ENCODE measurements at places on chromosomes 3 and 15. TPM values are rescaled to one million over a fixed set of nuclear protein-coding genes. Genes with fewer than 3 reads are reported as not detected.

DNA sequence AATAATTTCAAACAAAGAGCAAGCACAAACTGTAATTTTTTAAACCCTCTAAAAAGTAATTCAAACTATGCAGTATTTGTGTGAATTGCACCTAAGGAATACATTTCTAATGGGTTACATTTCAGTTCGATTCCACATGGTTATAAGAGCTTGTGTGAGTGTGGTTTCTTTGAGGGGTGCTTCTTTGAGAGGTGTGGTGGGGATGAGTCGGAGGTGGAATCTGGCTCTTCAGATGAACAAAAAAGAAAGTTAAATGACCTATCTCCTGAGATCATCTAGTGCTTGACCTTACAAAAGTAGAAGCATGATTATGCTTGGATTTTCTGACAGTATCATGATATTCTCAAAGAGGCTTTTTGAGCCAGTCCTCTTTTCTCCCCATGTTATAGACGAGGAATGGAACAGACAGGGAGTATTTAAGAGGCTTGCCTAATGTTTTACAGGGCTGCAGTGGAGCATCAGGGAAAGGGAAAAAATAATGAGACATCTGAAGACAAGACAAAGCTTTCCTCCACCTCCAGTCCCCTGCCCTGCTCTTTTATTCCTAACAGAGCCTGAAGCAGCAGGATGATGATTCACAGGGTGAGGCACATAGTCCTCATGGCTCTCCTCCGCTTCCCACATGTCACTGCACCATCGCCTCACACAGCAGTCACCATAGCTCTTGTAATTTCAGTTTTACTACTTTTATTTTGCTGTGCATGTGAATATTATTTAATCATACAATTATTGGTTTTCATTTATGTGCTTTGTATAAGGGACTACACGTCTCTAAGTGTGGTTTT lies 82.0 kb downstream of the LYSMD4 start:
- no peaks in the 10 kb centered on the region for H3K4me1 ChIP-seq
- H3K36me3 ChIP-seq = peaks cover 25% of the 10 kb centered on the region
- H3K27me3 ChIP-seq = no peaks in the 10 kb centered on the region
- DNase-seq = no peak
- H3K4me3 ChIP-seq = no peak overlapping the region
- no peak overlapping the region for H3K27ac ChIP-seq

DNA sequence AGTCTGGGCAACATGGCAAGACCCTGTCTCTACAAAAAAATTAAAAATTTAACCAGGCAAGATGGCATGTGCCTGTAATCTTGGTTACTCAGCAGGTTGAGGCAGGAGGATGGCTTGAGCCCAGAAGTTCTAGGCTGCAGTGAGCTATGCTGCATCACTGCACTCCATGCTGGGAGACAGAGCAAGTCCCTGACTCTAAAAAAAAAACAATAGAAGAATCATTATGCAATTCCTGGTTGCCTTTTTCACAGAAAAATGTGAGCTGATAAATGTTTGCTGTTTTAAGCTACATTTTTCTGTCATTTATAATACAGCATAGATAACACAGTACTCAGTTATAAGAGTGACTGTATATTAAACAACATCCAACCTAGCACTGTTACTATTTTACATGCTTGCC lies 148.8 kb downstream of the SCAPER start:
- H3K4me1 ChIP-seq = no peaks in the 10 kb centered on the region
- no peak overlapping the region for H3K4me3 ChIP-seq
- H3K27me3 ChIP-seq = no peaks in the 10 kb centered on the region
- H3K36me3 ChIP-seq = peaks cover 23% of the 10 kb centered on the region

DNA sequence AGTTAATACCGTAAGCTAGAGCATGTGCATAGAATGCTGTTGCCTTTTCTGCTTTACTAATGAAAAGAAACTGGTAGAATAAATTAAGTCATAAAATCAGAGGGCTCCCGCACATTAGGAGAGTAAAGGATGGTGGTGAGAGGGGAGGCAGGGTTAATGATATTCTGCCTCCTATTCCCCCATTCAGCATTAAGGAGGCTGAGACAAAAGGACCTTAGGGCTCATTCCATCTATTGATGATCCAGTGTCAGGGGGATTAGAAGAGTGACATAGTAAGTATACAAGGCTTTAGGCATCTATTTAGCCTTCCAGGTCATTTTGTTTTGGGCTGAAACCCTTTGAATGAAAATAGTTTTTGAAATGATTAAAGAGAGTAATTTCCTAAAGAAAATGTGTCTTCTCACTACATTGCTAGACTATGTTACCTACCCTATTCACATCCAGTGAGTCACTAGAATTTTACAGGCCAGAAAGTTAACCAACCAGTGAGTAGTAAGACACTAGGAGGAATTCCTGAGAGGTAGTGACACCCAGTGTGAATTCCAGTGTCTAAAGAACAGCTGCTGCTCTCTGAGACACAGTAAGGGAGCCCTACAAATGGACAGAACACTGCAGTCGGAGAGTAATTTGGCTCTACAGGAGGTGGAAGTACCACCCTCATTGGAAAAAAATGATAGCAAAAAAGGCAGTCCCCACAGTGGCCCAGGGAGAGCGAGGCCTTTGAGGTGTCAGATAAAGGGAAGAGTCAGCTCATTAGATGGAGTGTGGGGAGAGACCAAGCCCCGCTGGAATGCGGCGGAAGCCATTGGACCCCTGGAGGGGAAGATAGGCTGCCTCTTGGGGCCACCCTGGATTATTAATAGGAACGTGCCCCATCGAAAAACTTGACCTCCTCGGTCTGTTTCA lies 67.6 kb downstream of the TUSC7 start:
- no peaks in the 10 kb centered on the region for H3K27me3 ChIP-seq
- no peak for DNase-seq
- no peaks in the 10 kb centered on the region for H3K4me1 ChIP-seq
- no peak overlapping the region for H3K4me3 ChIP-seq

DNA sequence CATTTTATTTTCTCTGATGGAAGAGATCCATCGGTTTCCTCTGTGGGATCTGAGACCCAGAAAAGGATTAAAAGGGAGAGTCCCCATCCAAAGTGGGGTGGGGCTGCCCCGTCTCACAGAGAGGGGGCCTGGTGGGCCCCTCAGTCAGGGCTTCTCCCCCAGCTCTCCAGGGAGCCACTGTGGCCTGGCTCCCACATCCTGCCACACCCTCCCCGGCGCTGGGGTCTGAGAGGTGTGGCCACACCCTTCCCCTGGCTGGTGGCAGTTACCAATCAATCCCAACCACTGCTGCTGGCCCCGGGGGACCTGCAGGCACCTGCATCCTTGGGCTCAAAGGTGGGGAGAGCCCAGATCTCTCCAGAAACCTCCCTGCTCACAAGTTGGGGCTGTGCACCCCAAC lies 161.8 kb upstream of the IQSEC1 start:
- peak; percentile 73 for DNase-seq
- peaks cover 35% of the 10 kb centered on the region for H3K4me1 ChIP-seq
- peak overlapping the region; percentile 42 for H3K4me3 ChIP-seq
- peak overlapping the region; percentile 63 for H3K27ac ChIP-seq

XIRP1 gene
- total RNA-seq = not detected

TASOR gene
- 60.5 TPM for total RNA-seq

SPATA12 gene
- total RNA-seq = not detected
